Ovary (tissue), 10 donors: ENCODE measurements at places on chromosomes 3 and 15. TPM values are rescaled to one million over a fixed set of nuclear protein-coding genes. Genes with fewer than 3 reads are reported as not detected.

Gene DHFR2
- 8.3 TPM for total RNA-seq

Gene CLDN18
- not detected for total RNA-seq

Gene PARL
- total RNA-seq, result 53.9 TPM

Gene GASK1A
- total RNA-seq, result 19.4 TPM

Gene BMF
- total RNA-seq, result 24.7 TPM

Gene SPG21
- total RNA-seq, result 90.6 TPM

Gene LMOD3
- total RNA-seq, result not detected

Gene WNT7A
- total RNA-seq, result not detected

Gene ROPN1
- total RNA-seq, result not detected

Gene XCR1
- total RNA-seq, result not detected

Gene TMEM202
- not detected for total RNA-seq

Gene IL17RE
- 1.8 TPM for total RNA-seq

Gene CHRFAM7A
- total RNA-seq, result 0.83 TPM

Gene DPPA4
- not detected for total RNA-seq

Gene CCDC50
- total RNA-seq, result 79.6 TPM

Gene FBXL2
- 9.5 TPM for total RNA-seq

Gene ZNF619
- 6.6 TPM for total RNA-seq

Gene KLHL25
- total RNA-seq, result 5.3 TPM

Gene SLC6A20
- total RNA-seq, result not detected

Gene GANC
- 30.3 TPM for total RNA-seq

Gene ANKUB1
- 0.95 TPM for total RNA-seq

Gene CFAP91
- 10.4 TPM for total RNA-seq

Gene TRANK1
- 27.4 TPM for total RNA-seq

Gene COL6A5
- not detected for total RNA-seq

Gene GPR149
- total RNA-seq, result not detected

Gene SLC6A11
- total RNA-seq, result not detected

Gene RPL29
- 1,917 TPM for total RNA-seq

Gene CELSR3
- 0.23 TPM for total RNA-seq
